ENCODE measurements at places on chromosomes 5 and 9. TPM values are rescaled to one million over a fixed set of nuclear protein-coding genes. Genes with fewer than 3 reads are reported as not detected.
A peak's percentile ranks its signal among the peaks of the same experiment; 100 is the strongest.

- no peak for ATAC-seq
Measured at GRCh38 chr9:115404311-115404710, 286.4 kb upstream of the TNC start.

DNA sequence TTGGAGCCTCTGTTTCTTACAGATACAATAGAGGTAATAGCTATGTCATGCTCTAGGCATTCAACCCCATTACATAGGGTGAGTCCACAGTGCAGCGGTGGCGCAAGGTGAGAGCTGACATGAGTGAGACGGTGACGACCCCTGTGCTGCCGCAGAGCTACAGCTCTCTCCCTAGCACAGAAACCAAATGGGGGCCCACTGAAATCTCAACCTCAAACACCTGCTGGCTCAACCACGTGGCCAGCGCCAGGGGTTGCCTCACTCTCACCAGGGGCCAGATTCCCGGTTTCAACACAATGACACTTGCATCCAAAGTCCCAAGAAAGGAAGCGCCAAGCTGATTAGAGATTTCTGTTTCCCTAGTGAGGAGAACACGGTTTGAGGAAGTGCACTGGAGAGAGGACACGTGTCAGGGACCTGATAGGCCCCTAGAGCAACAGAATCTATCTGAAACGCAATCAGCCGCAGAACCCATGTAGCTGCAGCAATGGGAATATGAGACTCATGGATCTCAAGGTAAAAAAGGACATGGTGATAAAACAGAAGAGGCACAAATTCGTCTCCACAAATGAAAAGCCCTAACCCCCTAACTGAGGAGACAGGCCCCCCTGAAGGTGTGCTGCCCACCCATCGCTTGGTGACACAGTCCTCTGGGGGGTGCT, 114.3 kb downstream of the CRB2 start:
- ATAC-seq: no peak

DNA sequence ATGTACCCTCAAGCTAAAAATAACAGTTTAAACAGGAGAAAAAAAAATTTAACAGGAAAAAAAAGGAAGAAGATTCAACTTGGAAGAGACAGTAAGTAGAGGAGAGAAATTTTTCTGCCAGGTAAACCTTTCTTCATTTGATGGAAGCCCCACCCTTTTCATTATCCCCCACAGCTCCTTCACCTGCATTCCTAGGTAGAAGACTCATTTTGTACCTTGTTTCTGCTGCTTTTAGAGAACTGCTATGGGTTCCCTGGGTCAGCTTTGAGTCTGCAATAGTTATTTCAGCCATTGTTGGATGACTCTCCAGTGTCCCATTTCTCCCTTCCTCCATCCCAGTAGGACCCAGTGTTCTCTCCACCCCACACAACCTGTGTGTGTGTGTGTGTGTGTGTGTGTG, 74.1 kb upstream of the CPEB4 start:
- no peak for ATAC-seq

DNA sequence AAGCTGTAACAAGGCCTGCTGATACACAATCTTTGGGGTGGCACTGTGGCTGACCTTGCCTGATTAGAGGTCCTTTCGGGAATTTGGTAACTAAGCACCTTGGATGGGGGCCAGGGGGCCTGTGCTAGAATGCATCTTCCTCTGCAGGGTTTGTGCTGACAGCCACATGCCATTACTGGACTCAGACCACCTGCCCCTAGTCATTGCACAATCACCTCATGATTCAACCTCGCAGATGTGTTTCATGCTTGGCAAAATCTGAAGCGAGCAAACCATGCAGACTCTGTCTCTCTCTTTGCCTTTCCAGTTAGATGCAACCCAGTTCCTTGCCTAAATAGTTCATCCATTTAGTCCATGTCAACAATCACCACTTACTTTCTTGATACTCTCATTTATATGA, 96.5 kb upstream of the ERCC6L2 start:
- ATAC-seq: peak; percentile 85

DNA sequence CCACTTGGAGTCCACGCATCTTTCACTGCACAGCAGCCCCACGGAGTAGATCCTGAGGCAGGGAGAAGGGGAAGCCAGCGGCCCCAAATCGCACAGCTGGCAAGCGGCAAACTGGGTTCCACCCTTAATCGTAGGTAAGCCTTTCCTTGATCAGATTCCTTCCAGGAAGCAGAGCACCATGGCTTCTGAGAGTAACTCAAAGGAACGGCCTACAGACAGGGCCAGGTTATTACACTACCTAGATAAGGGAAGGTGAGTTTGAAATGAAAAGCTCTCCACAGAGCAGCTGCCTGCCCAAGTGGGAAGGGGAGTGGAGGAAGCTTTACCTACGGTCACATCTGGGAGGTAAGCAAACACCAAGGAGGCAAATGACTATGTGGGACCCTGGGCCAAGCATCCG, 7.9 kb downstream of the DAP start:
- no peak for ATAC-seq

DNA sequence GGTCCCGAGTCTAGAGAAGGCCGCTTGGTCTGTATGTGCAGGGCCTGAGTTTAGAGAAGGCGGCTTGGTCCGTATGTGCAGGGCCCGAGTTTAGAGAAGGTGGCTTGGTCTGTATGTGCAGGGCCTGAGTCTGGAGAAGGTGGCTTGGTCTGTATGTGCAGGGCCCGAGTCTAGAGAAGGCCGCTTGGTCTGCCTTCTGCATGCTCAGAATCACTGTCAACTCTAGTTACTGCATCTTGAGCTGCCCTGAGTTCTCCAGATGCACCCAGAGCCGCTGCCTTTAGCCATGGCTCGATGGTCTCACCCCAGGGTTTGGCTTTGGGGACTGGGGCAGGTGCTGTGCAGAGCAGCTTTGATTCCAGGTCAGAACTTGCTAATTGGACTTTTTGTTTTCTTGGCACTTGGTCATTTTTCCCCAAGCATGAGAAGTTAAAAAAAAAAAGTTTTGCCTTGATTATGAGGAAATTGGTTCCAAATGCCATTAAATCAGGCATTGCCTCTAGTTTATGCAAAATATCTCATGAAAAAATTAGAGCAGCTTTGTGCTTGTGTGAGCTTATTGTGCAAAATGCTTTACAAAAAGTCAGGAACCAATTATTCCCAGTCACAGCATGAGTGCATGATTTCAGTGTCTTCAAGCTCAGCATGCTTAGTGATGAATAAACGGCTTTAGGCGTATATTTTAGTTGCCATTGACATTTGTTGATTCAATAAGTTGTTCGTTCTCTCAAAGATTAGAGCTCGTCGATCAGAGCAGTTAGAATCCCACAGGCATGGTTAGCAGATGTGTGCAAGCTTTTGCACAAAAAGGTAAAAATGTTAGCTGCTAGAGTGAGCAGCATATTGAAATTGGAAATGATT, 25.4 kb upstream of the EXOC3 start:
- no peak for ATAC-seq

DNA sequence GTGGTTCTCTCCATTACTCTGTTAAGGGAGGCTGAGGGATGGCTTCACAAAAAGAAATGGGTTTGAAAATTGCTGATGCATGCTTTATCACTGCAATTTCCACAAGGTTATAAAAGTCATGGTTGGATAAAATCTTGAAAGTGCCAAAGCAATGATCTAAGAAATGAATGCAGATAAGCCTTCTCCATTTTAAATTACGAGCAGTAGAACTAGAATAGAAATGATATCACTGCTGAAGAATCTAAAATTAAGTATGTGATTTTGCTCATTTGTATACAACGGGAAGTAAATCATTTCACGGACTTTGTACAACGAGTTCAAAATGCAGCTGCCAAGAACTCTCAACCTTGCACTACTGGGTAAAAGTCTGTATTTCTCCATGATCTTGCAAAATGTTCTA, 299.0 kb downstream of the PRELID2 start:
- ATAC-seq: no peak

GRCh38 chr5:73300337-73301207, 127.6 kb downstream of the TMEM174 start:
- ATAC-seq: no peak

GRCh38 chr5:166719991-166720390, 1571.5 kb upstream of the WWC1 start:
- no peak for ATAC-seq

TEX48 gene
- not detected for total RNA-seq

FCN1 gene
- total RNA-seq: 3.4 TPM

ZBTB34 gene
- total RNA-seq: 14.1 TPM

PCDHGA6 gene
- 2.0 TPM for total RNA-seq

ANKRD55 gene
- total RNA-seq: not detected

RGS3 gene
- total RNA-seq: 69.5 TPM

Data from gastroesophageal sphincter (tissue), 4 donors.